ENCODE measurements at places on chromosomes 2 and 18.

- no peak for DNase-seq
Measured at GRCh38 chr18:55226044-55226443, 266.8 kb upstream of the CCDC68 start.

DNA sequence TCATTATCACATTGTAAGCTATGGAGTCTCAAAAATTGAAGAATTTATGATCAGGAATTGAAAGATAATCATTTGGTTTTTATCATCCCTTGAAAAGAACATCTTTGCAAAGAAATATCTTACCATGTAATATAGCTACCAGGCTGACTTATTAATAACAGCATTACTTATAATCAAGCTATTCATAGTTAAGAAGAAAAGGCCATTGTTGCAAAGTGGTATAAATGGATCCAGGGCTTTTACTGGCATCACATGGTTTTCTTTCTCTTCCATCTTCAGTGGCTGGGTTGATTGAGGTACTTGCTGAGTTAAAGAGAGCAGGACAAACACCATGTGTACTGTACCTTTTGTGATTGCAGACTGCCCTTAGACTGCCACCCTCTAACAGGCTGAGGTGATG lies 39.6 kb downstream of the MFSD6 start:
- DNase-seq: no peak

GRCh38 chr2:188893972-188894371 lies 80.2 kb upstream of the COL3A1 start:
- DNase-seq: no peak

- DNase-seq: peak; percentile 23
Measured at GRCh38 chr2:152421521-152422370, 86.8 kb downstream of the FMNL2 start.

GRCh38 chr2:100321179-100321865 lies 979 bp downstream of the LONRF2 start:
- peak; percentile 23 for DNase-seq

GRCh38 chr2:120851116-120851773 lies 115.6 kb downstream of the GLI2 start:
- DNase-seq: no peak

DNA sequence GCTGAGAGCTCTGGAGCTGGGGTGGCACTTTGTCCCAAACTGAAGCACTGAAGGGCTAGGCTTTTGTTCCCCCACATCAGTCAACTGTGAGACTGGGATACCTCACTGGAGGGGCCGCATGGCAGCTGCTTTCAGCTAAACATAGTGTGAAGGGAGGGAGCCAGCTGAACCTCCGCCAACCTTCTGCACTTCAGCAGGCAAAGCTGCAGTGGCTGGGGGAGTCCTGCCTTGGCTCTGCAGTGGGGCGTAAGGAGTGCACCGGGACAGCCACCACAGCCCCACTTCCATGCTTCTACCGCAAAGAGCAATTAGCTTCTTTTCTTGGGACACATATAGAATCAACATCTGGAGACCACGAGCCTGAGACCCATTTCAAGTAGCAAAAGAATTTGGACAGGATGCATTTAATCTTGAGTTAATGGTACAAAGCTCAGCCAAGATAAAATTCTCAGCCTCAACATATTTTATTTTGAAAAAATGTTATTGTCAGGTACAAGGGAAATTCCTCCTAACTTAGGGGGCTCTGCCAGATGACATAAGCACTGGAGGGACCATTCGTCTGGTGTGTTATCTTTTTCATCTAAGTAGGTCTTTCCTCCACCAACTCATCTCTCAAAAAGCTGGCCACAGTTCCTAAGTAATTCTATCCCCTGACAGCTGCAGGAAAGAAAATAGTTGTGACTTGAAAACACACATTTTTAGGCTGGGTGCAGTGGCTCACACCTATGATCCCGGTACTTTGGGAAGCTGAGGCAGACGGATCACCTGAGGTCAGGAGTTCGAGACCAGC lies 25.6 kb upstream of the MYCN start:
- DNase-seq: no peak

GRCh38 chr2:1633092-1633671 lies 111.1 kb downstream of the PXDN start:
- DNase-seq: no peak

GRCh38 chr2:58851598-58851997 lies 610.5 kb upstream of the FANCL start:
- DNase-seq: no peak

- no peak for DNase-seq
Measured at GRCh38 chr18:70015127-70015526, 67.5 kb upstream of the CD226 start.

GRCh38 chr2:233032551-233033320 lies at the start of gene NEU2:
TSS of gene NEU2 (plus strand) at chr2:233032672. CDS start at chr2:233032672, 0 bp downstream.
- DNase-seq: no peak

DNA sequence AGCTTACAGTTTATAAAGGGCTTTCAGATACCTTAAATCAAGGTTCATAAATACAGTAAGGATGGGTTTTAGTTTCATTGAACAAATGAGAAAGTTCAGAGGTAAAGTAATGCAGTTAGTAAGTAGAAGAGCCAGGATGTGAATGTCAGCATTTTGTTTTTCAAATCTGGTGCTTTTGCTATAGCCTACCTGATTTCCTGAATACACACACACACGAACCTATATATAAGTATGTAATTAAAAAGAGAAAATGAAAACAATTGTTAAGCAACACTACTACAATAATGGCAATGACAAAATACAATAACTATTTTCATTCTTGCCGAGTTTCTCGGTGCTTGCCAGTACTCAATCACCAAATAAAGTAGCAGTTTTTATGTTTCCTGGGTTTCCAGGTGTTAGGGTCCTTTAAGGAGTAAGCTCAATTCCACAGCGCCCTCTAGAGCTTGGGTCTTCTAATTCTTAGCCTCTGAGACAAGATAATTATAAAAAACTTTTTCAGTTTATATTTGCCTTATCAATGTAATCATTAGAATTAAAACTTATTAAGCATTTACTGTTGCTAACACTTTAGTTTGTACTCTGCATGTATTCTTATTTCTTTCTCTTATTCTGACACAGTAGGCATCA lies 512.9 kb upstream of the ACVR2A start:
- peak; percentile 46 for DNase-seq

- no peak for DNase-seq
Measured at GRCh38 chr2:116319935-116320334, 1494.6 kb upstream of the DDX18 start.

DNA sequence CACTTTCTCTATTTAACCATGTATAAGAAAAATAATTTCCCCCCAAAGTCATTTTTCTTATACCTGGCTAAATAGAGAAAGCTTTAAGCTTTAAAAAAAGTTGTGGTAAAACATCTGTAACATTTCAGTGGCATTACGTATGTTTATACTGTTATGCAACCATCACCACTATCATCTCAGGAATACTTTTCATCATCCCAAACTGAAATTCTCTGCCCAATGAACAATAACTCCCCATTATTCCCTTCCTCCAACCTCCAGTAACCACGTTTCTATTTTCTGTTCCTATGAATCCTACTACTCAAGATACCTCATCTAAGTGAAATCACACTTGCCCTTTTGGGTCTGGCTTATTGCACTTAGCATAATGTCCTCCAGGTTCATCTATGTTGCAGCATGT lies 1.7 kb upstream of the SLC3A1 start:
- DNase-seq: no peak

- DNase-seq: no peak
Measured at GRCh38 chr2:205367331-205367935, 314.9 kb upstream of the NRP2 start.

DNA sequence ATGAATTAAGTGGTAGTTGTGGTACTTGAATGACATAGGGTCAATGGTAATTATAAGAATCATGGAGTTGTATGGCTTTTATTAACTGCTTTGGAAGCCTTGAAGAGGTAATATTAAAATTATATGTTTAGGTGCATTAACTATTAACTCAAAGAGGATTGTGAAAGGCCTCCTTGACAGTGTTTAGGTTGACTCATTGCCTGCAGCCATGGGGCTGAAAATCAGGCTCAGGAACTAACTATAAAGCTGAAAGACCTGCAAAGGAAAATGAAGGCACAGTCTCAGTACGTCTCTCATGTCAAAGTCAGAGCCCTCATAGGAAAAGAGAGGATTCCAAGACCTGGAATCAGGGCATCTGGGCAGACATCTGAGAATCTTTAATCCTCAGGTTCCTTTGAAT lies 31.0 kb downstream of the CACNB4 start:
- no peak for DNase-seq

DNA sequence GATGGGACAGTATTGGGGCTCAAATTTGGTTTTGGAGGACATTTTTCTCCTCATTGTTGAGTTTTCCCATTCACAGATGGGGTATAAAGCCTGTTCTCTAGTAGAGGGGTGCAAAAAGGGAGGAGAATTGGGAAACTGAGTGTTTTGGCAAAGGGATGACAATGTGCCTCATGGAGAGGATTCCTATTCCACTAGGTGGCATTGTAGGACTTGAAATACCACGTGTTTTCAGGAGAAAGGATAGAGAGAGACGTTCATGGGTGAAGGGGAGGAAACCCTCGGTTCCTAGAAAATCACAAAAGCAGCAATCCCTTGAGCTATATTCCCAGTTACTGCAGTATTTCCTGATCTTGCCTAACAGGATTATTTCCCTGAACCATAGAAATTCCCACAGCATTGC lies 113.7 kb upstream of the SRD5A2 start:
- no peak for DNase-seq

- DNase-seq: no peak
Measured at GRCh38 chr18:3530807-3531206, 80.8 kb downstream of the TGIF1 start.

GRCh38 chr2:39513641-39514094 lies 76.6 kb upstream of the MAP4K3 start:
- DNase-seq: peak; percentile 83

DNA sequence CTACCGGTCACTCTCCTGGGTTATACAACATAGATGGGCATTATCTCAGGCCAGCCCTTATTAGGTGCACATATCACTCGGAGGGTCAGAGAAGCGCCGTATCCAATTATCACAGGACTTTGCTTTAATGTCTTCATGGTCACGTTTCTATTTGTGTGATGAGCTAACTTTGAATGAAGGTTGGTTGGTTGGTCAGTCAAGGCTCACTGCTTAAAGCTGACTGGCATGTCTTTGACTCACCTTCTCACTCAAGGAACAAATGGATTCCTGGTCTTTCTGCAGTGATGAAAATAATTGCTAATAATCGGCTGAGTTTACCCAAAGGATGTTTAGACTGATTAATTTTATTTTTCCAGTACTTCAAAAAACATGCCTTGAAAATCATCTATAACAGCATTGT lies 39.7 kb downstream of the COLEC12 start:
- DNase-seq: no peak

GRCh38 chr2:26735097-26735496 lies 29.0 kb upstream of the SLC35F6 start:
- DNase-seq: no peak

GRCh38 chr2:170350929-170351826 lies 173.2 kb downstream of the MYO3B start:
- no peak for DNase-seq

DNA sequence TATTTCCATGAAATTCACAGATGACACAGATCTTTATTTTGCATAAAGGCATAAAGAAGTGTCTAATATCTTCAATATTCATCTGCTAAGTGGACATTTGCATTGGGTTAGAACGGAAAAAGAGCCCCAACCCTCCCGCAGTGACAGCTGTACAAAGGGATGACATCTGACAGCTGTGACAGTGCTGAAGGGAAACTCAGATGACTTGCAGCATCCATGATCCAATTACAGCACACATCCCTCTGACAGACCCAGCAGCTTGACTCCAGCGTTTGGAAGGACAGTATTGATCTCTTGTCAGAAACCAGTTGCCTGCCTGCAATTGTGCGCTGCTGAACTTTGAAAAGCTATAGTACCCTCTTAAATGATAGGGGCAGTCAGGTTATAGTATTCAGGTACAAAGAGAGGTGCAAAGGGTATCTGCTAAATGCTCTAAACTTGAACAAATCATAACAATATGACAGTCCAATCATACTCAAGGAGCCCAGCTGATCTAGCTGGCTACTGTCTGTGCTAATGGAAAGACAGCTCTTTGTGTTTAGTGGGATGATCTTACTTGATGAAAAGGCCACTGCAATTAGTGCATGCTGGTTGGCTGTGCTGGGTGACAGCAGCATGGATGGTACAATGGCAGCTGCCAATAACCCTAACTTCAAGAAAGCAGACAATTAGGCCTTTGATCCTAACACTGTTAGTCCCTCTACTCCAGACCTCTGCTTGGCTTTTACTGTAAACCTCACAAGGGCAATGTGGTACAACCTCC lies 599.2 kb downstream of the NR4A2 start:
- no peak for DNase-seq

DNA sequence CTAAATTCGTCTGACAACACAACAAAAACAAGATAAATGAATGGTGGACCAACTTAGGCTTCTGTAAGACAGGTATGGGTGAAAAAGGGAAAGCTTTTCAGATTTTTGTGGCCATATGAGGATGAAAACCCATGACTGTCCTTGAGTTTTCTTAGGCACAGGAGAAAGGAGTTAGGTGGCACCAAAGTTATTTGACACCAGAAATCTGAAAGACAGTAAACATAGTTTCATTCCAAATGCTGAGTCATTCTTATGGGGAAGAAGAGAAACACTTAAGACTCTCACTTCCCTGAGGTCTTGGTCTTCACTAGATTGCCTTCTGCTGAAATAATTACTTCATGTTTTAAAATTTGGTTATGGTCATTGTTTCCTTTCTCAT lies 5.2 kb upstream of the GPD2 start:
- DNase-seq: no peak

- no peak for DNase-seq
Measured at GRCh38 chr18:62281684-62282083, 43.4 kb upstream of the TNFRSF11A start.

DNA sequence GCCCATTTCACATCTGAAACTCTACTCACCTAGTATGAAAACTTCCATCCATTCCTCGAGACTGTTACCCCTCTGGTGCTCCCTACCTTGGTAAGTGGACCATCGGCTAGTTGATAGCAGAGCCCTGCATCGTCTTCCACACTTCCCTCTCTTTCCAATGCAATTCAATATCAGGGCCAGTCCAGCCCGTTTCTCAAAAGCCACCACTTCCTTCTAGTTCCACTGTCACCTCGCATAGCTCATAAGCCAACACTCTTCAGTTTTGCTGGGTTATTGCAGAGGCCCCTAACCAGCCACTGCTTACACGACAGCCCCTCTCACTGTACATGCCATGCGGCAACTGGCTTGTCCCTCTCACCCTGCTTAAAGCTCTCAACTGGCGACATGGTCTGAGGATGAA lies 10.2 kb upstream of the ZNF407 start:
- no peak for DNase-seq

- DNase-seq: no peak
Measured at GRCh38 chr2:187435078-187435477, 13.0 kb downstream of the CALCRL start.

DNA sequence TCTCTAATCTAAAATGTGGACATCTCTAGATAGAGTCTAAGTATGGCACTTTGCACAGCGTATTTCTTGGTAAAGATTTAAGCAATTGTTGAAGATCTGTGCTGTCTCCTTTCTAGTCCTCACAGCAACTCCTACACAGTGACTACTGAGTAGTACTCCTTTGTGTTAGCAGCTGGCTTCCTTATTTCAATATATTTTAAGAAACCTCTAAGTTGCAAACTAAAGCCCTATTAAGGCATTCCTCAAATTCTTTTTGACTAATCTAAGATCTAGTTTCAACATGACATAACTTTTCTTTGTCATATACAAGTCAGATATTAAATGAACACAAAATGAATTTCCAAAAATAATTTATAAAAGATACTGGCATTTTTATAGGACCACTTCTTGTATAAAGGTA lies 121.8 kb upstream of the DNAJC10 start:
- no peak for DNase-seq

- no peak for DNase-seq
Measured at GRCh38 chr18:75097491-75098225, 111.3 kb downstream of the PTGR3 start.

GRCh38 chr2:107585851-107586250 lies 240.8 kb upstream of the RGPD4 start:
- DNase-seq: no peak

- no peak for DNase-seq
Measured at GRCh38 chr2:54456362-54456611, 160 bp downstream of the SPTBN1 start.

Data from activated T-cell treated with anti-CD3 and anti-CD28 coated beads, Interleukin-2, amount 50 U/mL, for 72 hours (primary cell).